ENCODE measurements at places on chromosomes 3 and 15. TPM values are rescaled to one million over a fixed set of nuclear protein-coding genes. Genes with fewer than 3 reads are reported as not detected.

The EIF4A2 gene
- polyA plus RNA-seq = 140 TPM

The MYZAP gene
- 0.52 TPM for polyA plus RNA-seq

The FOXP1 gene
- polyA plus RNA-seq = 68.2 TPM

The SKOR1 gene
- polyA plus RNA-seq = not detected

The CASR gene
- polyA plus RNA-seq = not detected

The GOLGA6A gene
- not detected for polyA plus RNA-seq

The ZIC1 gene
- not detected for polyA plus RNA-seq

The PLXNA1 gene
- 0.05 TPM for polyA plus RNA-seq

The EPHA3 gene
- polyA plus RNA-seq = not detected

The ESYT3 gene
- polyA plus RNA-seq = not detected

The RAB8B gene
- 79.7 TPM for polyA plus RNA-seq

The FBXO40 gene
- polyA plus RNA-seq = 0.09 TPM

The OR5K2 gene
- polyA plus RNA-seq = not detected

The IL17RD gene
- polyA plus RNA-seq = not detected

The DGKG gene
- polyA plus RNA-seq = 0.07 TPM

The LRRC2 gene
- polyA plus RNA-seq = not detected

The FEM1B gene
- 6.1 TPM for polyA plus RNA-seq

The PPP4R2 gene
- 44.9 TPM for polyA plus RNA-seq

The LRRIQ4 gene
- not detected for polyA plus RNA-seq

The CAND2 gene
- polyA plus RNA-seq = 0.32 TPM

The WNT7A gene
- not detected for polyA plus RNA-seq

The APH1B gene
- polyA plus RNA-seq = 5.7 TPM

The XYLB gene
- polyA plus RNA-seq = 1.5 TPM
